ENCODE measurements at places on chromosomes 12 and 14. TPM values are rescaled to one million over a fixed set of nuclear protein-coding genes. Genes with fewer than 3 reads are reported as not detected.

NINJ2 gene
- 8.0 TPM for total RNA-seq

DNA sequence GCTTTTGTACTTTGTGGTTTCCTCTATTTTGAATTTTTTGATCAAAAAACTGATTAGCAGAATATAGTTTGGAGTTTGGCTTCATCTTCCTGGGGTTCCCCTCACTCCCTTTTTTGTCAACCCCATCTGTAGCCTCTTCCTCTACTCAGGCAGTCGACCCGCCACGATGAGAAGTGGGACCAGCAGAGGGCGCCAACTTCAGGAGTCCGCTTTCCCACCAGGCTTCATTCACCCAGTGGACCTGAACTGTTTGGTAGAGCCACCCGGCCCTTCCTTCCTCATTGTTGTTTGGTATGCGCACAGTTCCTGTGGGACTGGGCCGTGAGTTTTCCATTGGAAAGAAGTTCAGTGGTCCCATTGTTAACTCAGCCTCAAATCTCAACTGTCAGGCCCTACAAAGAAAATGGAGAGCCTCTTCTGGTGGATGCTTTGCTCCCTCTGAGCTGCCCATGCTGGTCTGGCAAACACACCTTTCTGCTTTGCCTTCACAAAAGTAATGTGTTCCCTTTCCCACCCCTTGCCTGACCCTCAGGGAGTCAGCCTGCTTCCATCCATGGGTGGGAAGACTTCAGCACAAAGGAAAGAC, 21.7 kb downstream of the TMBIM6 start:
- peak; percentile 85 for DNase-seq
- peak overlapping the region; percentile 42 for H3K4me3 ChIP-seq
- H3K27me3 ChIP-seq, result no peaks in the 10 kb centered on the region
- H3K4me1 ChIP-seq, result peaks cover 60% of the 10 kb centered on the region
- H3K36me3 ChIP-seq, result peaks cover 59% of the 10 kb centered on the region

LMNTD1 gene
- total RNA-seq, result not detected

DLK1 gene
- not detected for total RNA-seq

AICDA gene
- total RNA-seq, result not detected

DNA sequence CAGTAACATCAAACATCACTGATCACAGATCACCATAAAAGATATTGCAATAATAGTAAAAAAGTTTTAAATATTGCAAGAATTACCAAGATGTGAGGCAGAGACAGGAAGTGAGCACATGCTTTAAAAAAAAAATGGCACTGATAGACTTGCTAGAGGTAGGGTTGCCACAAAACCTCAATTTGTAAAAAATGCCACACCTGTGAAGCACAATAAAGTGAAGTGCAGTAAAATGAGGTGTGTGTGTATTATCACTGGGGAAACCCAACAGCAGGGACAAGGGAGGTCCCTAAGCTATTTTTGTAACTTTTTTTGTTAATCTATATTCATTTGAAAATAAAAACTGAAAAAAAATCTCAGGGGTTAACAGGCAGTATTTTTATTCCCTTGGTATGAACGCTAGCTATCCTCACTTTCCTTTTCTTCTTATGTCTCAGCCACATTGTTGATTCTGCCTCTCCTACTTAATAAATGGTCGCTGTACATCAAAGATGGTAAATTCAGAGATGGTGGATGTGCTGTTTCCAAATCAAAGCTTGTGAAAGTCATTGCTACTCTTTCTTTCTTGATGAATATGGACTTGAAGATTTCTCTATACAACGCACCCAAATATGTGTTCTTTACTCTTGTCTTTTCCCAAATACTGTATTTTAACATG, 14.0 kb upstream of the KLRD1 start:
- peak overlapping the region; percentile 17 for H3K4me3 ChIP-seq
- peak overlapping the region; percentile 76 for H3K27ac ChIP-seq
- DNase-seq, result peak; percentile 59
- H3K27me3 ChIP-seq, result no peaks in the 10 kb centered on the region
- peaks cover 16% of the 10 kb centered on the region for H3K36me3 ChIP-seq
- H3K4me1 ChIP-seq, result peaks cover 51% of the 10 kb centered on the region

GRCh38 chr12:78185109-78185508, 354.4 kb downstream of the NAV3 start:
- H3K4me3 ChIP-seq, result no peak overlapping the region
- H3K36me3 ChIP-seq, result no peaks in the 10 kb centered on the region
- no peaks in the 10 kb centered on the region for H3K27me3 ChIP-seq
- no peak for DNase-seq
- H3K27ac ChIP-seq, result no peak overlapping the region
- H3K4me1 ChIP-seq, result no peaks in the 10 kb centered on the region

LGR5 gene
- not detected for total RNA-seq

TMEM179 gene
- not detected for total RNA-seq

- H3K27ac ChIP-seq, result no peak overlapping the region
- no peaks in the 10 kb centered on the region for H3K4me1 ChIP-seq
- no peaks in the 10 kb centered on the region for H3K36me3 ChIP-seq
Measured at GRCh38 chr14:31781578-31781977, 220.4 kb downstream of the NUBPL start.

GRCh38 chr12:80087486-80088213, 11.7 kb upstream of the OTOGL start:
- no peak for DNase-seq
- H3K4me3 ChIP-seq, result no peak overlapping the region
- H3K4me1 ChIP-seq, result peaks cover 14% of the 10 kb centered on the region
- peaks cover under 1% of the 10 kb centered on the region for H3K36me3 ChIP-seq
- H3K27me3 ChIP-seq, result no peaks in the 10 kb centered on the region

DNA sequence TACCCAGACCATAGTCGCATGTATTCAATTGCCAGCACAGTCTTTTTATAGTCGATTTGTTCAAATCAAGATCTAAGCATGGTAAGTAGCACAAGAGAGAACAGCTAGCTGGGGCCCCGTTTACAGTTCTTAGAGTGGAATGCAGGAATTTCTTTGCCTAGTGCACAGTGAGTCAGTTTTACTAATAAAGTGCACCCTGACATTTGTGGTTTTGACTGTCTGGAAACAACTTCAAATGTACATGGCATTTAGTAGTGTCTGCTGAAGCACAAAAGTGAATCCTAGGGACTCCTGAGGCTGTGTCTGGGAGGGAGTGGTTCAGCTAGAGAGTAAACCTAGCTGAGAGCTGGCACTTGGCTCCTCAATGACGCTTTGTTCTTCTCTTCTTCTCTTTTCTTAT, 64.9 kb downstream of the TMX1 start:
- no peaks in the 10 kb centered on the region for H3K36me3 ChIP-seq
- no peak overlapping the region for H3K27ac ChIP-seq
- H3K4me3 ChIP-seq, result no peak overlapping the region
- no peaks in the 10 kb centered on the region for H3K4me1 ChIP-seq
- H3K27me3 ChIP-seq, result peaks cover 2% of the 10 kb centered on the region

DNA sequence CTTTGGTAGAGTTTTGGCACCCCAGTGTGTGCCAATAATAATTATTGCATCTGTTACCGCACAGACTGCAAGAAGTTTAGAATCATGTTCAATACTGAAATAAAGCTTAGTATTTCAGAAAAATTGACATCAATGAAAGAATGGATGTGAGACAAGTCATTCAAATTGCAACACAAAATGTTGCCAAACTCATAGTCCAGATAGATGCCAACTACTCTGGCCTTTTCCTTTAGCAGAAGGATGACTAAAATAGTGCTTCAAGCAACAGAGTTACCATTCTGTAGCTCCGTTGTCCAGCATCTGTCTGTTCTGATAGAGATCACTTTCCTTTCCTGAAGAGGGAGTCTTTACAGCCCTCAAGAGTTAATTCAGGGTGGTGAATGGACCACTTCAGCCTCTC, 77.5 kb downstream of the LIN7A start:
- no peaks in the 10 kb centered on the region for H3K4me1 ChIP-seq
- no peak overlapping the region for H3K4me3 ChIP-seq
- no peaks in the 10 kb centered on the region for H3K27me3 ChIP-seq
- H3K36me3 ChIP-seq, result no peaks in the 10 kb centered on the region

DNA sequence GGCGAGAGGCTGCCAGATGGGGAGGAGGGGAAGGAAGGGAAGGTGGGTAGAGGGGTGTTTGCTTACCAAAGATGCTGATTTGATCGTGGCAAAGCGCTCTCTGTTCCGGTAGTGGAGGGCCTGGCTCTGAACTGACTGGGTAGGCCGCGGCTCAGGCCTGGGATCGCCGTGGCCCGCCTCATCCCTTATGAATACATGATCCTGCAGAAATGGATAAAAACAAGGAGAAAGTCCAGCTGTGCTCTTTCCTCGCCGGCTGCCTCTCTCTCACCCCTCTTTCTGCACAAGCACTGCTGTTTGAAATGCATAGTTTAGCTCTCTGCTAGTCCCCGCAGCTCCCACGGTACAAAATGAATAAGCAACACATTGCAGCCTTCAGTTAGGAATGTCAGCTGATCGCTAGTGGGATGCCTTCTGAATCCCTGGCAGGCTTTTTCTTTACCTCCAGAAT, 53.8 kb downstream of the PEBP1 start:
- H3K4me1 ChIP-seq, result peaks cover 2% of the 10 kb centered on the region
- H3K36me3 ChIP-seq, result peaks cover 17% of the 10 kb centered on the region
- DNase-seq, result no peak
- no peaks in the 10 kb centered on the region for H3K27me3 ChIP-seq

DNA sequence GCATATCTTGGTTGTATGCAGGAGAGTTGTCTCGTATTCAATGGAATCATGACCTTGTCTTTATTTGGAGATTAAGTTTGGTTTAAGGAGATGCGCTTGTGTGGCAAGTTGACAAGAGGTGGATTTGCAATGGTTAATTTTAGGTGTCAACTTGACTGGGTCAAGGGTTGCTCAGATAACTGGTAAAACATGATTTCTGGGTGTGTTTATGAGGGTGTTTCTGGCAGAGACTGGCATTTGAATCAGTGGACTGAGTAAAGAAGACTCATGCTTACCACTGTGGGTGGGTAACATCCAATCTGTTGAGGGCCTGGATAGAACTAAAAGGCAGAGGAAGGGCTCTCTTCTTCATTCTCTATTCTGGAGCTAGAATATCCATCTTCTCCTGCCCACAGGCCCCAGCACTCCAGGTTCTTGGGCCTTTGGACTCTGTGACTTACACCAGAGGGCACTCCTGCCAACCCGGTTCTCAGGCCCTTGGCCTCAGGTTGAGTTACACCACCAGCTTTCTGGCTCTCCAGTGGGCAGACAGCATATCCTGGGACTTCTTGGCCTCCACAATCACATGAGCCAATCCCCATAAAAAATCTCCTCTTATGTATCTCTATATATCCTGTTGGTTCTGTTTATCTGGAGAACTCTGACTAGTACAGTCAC, 141.5 kb upstream of the ARID2 start:
- H3K27ac ChIP-seq, result no peak overlapping the region
- no peak overlapping the region for H3K4me3 ChIP-seq
- no peaks in the 10 kb centered on the region for H3K4me1 ChIP-seq
- no peaks in the 10 kb centered on the region for H3K36me3 ChIP-seq
- DNase-seq, result no peak
- H3K27me3 ChIP-seq, result peaks cover 3% of the 10 kb centered on the region

GRCh38 chr14:88064841-88065240, 59.9 kb downstream of the GPR65 start:
- no peaks in the 10 kb centered on the region for H3K4me1 ChIP-seq
- no peak overlapping the region for H3K27ac ChIP-seq
- H3K36me3 ChIP-seq, result no peaks in the 10 kb centered on the region
- no peak for DNase-seq
- no peak overlapping the region for H3K4me3 ChIP-seq

DNA sequence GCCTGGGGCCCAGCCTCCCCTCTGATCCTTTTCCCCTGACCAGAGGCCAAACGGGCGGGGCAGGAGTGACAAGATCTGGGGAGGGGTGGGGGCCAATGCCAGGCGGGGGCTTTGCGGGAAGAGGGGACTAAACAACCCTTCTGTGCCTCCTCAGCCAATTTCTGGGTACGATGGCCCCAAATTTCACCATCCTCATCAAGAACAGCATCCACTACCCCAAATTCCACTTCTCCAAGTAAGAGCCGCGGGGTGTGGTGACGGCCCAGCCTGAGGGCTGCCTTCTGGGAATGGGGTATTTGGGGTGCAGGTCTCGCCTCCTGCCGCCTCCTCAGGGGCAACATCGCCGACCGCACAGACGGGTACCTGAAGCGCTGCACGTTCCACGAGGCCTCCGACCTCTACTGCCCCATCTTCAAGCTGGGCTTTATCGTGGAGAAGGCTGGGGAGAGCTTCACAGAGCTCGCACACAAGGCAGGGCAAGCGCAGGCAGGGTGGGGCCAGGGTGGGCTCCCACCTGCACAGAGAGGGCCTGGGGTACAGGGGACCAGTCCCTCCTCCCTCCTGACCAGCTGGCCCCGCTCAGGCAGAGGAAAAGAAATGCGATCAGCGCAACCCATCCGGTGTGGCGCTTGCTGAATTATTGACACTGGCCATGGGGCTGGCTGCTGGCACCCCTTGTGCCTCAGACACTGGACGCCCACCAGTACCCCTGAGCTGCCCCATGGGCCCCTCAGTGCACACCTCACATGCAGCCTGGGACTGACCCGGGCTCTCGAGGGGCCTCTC, 1.7 kb downstream of the P2RX2 start:
- H3K27ac ChIP-seq, result no peak overlapping the region
- peaks cover 4% of the 10 kb centered on the region for H3K4me1 ChIP-seq
- H3K36me3 ChIP-seq, result peaks cover 13% of the 10 kb centered on the region
- H3K4me3 ChIP-seq, result no peak overlapping the region

DNA sequence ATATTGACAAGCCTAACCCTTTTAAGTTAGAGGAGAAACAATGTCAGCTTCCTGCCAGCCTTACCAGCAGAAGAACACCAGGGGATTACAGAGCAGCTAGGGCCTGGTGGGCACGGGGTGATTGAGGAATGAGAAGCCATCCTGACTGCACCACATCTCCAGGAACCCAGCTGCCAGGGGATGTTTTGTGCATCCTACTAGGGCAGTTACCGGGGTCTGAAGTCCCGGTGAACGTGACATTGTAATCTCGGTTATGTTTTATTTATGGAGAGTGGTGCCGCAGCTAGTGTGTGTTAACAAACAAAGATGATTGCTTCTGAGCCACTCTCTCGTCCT, 115.9 kb downstream of the BCL11B start:
- no peaks in the 10 kb centered on the region for H3K27me3 ChIP-seq
- no peak overlapping the region for H3K27ac ChIP-seq
- DNase-seq, result no peak
- H3K4me3 ChIP-seq, result no peak overlapping the region
- no peaks in the 10 kb centered on the region for H3K36me3 ChIP-seq
